ENCODE measurements at places on chromosomes 5 and 9. TPM values are rescaled to one million over a fixed set of nuclear protein-coding genes. Genes with fewer than 3 reads are reported as not detected.

- DNase-seq = no peak
Observed at GRCh38 chr9:136343121-136343883, 16.0 kb downstream of the GPSM1 start.

DNA sequence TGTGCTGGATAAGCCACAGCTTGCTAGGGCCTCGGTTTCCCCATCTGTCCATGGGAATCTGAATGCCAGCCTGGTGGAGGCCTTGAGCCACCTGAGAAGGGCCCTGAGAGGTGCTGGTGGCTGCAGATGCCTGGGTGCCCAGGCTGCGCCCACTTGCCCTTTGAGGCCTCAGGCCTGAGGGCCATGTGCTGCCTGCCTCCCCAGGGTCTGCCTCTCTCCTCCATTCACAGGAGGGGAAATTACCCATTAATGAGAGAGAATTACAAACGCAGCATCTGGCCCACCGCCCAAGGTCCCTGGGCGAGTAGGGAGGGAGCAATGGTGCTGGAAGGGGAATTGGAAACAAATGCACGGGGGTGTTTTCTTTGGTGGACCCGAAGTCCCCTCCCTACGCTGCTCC lies 59.6 kb downstream of the BARX1 start:
- no peak for DNase-seq

- peak; percentile 15 for DNase-seq
Observed at GRCh38 chr9:32554107-32554506, 1.7 kb upstream of the TOPORS start.

GRCh38 chr9:133843250-133843649 lies 105.1 kb upstream of the SARDH start:
- DNase-seq = no peak

GRCh38 chr9:89723469-89724100 lies 118.8 kb downstream of the GADD45G start:
- DNase-seq = no peak

DNA sequence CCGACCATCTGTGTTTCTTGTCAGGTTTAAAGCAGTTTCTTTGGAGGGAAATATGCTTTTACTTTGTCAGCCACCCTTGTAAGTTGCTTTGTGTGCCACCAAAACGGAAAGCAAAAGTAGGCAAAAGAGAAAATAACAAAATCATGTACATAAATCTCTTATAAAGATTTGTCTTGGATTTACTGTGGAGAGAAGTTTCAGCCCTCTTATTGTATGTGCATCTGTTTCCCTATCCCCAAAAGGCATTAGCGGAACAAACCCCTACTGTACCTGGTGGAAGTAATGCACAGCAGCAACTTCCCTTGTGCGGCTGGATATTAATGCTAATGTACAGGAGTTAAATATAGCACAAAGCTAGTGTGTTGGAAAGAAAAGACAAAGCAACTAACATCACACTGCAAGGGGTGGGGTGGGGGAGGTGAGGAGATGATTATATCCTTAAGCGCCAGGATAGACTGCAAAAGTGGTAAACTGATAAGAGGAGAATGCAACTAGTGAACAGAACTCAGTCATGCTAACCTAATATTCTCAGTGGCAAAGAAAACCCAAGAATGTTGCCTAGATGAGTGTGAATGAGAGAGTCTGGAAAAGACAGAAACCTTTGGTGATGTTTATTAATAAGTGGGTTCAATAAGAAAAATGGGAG lies 396.5 kb upstream of the MEF2C start:
- DNase-seq = no peak

DNA sequence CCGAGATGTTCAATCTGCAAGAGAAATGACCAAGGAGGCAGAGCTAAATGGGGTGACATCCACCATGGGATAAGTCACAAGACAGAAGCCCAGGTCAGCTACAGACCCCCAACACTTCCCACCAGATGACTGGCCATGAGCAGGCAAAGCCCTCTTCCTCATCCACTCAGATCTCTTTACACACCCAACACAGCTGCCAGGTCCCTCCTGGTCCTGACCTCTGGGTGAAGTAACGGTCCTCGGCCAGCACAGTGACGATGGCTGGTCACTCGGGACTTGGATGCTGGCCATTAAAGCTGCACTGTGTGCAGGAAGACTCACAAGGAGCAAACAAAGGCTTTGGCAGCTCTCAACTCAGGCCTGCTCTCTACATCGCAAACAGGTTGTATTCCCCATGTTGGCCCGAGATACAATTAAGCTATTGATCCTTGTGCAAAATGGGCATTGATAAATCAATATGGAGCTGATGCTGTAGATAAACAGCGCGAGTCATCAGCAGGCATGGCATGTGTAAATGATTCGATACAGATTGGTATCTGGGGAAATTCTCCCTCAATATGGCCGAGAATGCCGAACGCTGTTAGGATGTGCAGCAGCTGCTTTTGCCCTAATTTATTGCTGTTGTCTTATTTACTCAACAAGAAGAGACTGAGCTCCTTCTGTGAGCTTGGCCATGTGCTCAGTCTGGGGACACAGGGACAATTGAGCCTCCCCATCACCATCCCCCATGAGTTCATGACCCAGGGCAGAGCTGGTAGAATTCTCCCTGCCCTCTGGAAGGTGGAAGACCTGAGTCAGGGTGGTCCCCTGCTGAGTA lies 98.7 kb downstream of the C5orf15 start:
- DNase-seq = no peak

GRCh38 chr9:137219757-137220316 lies 2.2 kb downstream of the RNF208 start:
- no peak for DNase-seq

DNA sequence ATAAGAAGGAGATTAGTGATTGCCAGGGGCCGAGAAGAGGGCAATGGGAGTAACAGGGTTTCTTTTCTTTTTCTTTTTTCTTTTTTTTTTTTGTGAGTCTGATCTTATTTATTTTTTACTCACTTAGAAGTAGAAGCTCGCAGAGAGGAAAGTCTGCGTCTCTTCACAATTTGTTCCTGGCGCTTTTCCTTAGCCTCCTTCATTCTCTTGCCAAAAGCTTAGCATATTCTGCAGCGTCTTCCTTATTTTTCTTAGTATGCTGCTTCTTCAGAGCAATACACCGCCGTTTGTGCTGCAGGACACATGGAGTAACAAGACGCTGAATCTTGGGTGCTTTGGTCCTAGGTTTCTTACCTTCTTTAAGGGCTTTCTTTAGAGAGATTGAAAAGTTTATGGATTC lies 30.3 kb upstream of the DENND4C start:
- DNase-seq = no peak

- DNase-seq = no peak
Observed at GRCh38 chr5:111224561-111225345, 569 bp downstream of the CAMK4 start.

DNA sequence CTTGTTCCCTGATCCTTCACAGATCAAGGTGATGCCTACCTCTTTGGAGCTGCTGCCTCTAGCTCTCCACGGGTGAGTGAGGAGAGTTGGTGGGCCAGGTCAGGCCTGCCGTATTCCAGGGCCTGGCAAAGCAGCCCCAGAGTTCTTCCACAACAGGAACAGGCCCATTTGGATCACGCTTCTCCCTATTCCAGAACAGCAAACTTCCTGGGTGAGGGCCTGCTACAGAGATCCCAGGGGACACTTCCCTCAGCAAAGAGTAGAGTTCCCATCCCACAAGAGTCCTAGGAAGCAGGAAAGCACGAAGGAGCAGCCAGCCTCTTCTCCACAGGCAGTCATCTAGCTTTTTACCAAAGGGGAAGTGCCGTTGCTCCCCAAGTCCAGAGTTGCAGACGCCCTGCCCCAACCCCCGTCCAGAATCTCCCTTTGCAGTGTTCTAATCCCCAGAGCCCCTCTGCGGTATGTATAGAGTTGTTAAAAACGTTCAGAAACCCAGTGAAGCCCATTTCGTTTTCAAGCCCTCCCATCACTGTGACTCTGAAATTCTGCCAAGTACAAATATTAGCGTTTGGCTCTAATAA lies 9.3 kb upstream of the DNAJB5 start:
- DNase-seq = no peak

GRCh38 chr9:129653823-129654553 lies 11.5 kb upstream of the PRRX2 start:
- DNase-seq = no peak

DNA sequence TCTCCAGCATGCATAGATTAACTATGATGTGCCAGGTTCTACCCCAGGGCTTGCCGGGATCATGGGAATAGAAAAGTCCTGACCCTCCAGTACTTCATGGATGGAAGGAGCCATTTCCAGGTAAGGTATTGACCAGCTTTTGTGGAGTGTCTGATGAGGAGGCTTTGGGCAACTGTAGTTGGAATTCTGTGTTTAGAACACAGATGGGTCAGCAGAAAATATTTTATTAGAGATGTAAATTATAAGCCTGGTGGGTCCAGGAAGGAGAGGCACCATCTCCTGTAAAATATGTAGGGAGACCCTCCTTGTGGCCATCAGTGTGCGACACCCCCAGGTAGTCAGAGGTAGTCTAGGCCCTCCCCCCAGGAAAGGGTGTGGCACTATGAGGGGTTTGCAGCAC lies 156.2 kb downstream of the IRX1 start:
- DNase-seq = no peak

- DNase-seq = no peak
Observed at GRCh38 chr5:125346316-125346715, 599.9 kb upstream of the ZNF608 start.

DNA sequence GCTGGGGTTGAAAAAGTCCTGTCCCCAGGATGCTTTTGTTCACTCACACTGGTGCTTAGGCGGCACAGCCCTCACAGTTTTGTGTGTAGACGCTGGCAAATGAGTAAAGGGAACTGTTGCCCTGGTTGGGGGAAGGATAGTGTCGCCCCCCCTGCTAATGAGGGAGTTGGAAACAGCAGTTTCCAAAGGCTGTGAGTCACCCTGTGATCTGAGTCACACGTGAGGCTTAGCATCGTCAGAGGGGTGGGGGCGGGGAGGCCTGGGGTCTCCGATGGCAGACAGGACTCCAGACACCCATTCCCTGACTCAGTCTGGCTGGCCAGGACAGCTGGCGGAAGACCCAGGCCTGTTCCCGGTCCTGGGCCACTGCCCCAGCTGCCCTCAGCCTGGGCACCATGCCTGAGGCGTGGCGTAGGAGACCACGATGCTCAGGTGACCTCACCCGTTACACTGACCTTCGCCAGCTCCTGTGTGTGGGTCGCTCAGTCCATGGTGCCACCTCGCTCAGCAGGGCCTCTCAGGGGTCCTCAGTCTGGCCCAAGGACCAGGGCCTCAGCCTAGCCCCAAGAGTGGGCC lies 2.9 kb downstream of the DNAJB5 start:
- peak; percentile 96 for DNase-seq

- no peak for DNase-seq
Observed at GRCh38 chr5:136420168-136420898, 55.0 kb upstream of the TRPC7 start.

Gene WNT8A
- not detected for total RNA-seq

Gene MZB1
- total RNA-seq = not detected

Gene MRPS30
- 70.8 TPM for total RNA-seq

Gene LVRN
- 0.11 TPM for total RNA-seq

Gene TRMO
- 18.1 TPM for total RNA-seq

Gene SPINK13
- total RNA-seq = not detected

Gene FOXD4L4
- total RNA-seq = 0.06 TPM

Gene C1QTNF3
- 0.40 TPM for total RNA-seq

Gene LCN1
- not detected for total RNA-seq

Gene CLIC3
- 0.52 TPM for total RNA-seq

Measured in LHCN-M2 (cell line).